Stimulated activated CD4-positive, alpha-beta T cell treated with anti-CD3 and anti-CD28 coated beads, TNF-alpha, amount 100 ng/mL, for 48 hours (primary cell): ENCODE measurements at places on chromosomes 6 and 20.

DNA sequence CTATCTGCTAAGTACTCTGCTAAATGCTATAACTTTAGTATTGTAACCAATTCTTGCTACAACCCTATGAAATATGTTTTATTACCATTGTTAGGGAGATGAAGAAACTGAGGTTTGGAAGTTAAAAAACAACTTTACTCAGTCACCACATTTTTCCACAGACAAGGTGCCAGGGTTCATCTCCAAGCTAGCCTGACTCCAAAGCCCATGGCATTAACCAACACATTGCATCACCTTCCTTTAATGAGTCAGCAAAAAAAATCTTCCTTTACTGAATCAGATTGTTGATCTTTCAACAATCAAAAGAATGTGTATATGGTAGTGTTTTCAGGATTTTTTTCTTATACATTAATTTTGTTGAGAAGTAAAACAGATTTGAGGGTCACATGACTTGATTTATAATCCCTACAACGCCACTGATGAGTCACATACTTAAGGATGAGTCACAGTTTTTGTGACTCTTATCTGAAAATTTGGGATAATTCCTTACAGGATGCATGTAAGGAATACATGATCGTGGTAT lies 41.5 kb downstream of the MAN1A1 start:
- no peak for DNase-seq

GRCh38 chr20:6866741-6867140 lies 99.3 kb downstream of the BMP2 start:
- DNase-seq, result no peak

GRCh38 chr6:140040396-140040795 lies 665.9 kb upstream of the CITED2 start:
- no peak for DNase-seq

DNA sequence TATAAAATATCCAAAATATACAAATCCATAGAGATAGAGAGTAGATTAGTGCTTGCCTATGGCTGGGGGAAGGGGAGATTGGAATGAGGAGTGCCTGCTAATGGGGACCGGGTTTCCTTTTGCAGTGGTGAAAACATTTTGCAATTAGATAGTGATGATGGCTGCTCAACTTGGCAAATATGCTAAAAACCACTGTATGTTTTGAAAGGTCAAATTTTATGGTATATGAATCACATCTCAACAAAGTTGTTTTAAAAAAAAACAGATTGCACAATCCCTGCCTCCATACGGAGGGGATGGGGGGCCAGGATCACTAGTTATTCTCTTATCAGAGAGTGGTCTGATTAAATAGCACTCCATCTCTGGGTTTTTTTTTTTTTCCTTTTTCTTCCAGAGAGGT lies 76.9 kb upstream of the RIPOR2 start:
- no peak for DNase-seq

DNA sequence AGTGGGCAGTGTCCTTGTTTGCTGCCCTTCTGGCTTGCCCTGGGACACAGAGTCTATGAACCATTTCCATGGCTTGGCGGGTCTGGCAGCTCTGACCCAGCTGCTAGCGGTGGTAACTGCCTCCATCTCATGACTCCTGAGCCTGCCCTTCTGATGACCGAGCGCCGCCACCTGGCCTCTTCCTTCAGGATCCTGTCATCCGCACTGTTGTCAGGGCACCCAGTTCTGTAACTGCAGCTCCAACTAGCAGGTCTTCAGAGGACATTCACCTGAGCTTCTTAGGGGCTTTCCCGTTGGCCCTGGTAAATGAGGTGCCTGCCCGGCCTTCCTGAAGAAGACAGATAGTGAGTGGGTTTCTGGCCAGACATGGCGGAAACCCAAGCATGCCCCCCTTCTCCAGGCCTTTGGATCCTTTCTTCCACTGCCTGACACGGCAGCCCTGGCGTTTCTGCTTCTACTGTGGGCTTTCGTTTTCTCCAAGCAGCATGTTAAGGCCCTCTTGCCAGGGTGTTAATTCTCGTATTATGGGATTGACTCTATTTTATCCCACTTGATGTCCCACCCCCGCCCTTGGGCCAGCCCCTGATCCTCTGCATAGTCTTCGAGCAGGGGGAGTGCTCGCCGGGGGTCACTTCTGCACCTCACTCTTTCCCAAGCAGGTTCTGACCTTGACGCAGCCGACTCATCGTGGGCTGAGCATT lies 24.7 kb downstream of the PACSIN1 start:
- DNase-seq, result no peak

- DNase-seq, result no peak
Observed at GRCh38 chr6:111710911-111711310, 105.2 kb upstream of the TRAF3IP2 start.

- no peak for DNase-seq
Observed at GRCh38 chr6:54094293-54094692, 16.9 kb upstream of the MLIP start.
